ENCODE measurements at places on chromosomes 7 and 10.

DNA sequence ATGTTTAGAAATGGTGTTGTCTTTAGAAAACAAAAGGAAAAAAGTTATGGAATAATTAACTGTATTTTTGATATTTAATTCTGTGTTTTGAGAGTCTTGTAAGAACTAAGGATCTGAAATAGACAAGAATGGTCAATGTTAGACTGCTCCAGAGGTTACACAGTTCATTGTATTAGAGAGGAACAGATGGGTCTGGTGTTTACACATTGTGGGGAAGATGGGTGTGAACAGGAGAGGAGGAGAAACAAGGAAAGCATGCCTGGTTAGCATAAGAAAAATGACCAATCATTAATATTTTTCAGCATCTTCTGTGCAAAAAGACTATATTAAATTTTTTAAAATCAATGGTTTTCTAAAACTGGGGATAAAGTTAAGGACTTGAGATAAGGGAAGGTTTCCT is 11.9 kb downstream of the MEOX2 start:
- DNase-seq = no peak

DNA sequence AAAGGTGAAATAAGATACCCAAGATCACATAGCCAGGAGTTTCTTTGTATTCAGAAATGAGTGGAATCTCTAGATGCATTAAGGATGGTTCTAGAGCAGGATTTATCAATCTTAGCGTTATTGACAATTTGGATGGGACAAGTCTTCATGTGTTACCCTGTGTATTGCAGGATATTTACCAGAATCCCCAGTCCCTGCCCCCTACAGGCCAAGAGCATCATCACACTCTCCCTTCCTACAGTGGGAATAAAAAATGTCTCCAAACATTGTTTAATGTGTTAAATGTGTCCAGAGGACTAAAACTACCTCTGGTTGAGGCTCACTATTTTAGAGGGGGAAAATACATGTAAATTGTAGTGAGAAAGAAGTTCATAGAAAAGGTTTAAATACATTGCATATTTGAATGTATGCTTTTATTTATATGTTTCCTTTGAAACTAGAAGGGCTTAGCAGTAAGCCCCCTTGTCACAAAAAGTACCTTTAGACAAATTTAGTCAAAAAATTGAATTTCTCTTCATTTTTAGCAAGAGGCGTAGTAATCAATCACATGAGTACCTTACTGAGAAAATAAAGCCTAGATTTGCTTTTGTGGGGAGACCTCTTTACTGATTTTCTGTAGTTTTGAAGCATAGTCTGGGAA is 141.2 kb downstream of the MLLT10 start:
- DNase-seq = no peak

- no peak for DNase-seq
Observed at GRCh38 chr7:134470864-134471263, 12.0 kb upstream of the AKR1B1 start.

DNA sequence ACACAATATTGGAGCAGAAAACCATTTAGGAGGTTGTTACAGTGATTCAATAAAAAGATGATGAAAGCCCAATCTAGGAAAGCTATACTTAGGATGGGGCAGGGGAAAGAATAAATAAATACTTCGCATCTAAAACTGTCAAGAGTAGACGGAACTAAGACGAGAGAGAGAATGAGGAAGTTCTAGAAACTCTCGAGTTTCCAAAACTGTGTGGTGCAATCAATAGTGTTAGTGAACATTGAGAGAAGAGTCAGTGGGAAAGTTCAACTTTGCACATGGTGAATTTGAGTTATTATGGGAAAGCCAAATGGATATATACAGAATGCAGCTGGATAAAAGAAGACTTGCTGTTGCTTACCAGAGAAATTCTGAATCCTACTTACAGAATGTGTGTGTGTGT is 133.8 kb upstream of the MEOX2 start:
- DNase-seq = no peak

- no peak for DNase-seq
Observed at GRCh38 chr10:113555751-113556150, 2.9 kb downstream of the HABP2 start.

DNA sequence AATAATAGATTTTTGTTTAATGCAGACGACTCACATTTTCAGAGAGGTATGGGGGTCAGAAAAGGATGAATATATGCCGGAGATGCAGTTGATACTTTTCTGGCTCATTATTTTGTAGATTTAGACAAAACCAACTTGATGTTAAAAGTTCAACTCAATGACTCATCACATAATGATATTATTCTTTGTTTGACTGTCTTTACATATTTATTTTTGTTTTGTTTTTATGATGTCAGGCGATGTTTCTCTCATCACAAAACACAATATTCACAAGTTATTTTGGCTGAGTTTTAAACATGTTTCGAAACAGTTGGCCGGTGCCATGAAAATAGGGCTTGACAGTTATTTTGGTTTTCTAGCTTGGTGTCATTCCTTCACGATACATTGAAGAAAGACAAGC is 1.3 kb downstream of the GJD4 start:
- no peak for DNase-seq

GRCh38 chr10:14670551-14671240 is 104.0 kb downstream of the FAM107B start:
- DNase-seq = no peak

DNA sequence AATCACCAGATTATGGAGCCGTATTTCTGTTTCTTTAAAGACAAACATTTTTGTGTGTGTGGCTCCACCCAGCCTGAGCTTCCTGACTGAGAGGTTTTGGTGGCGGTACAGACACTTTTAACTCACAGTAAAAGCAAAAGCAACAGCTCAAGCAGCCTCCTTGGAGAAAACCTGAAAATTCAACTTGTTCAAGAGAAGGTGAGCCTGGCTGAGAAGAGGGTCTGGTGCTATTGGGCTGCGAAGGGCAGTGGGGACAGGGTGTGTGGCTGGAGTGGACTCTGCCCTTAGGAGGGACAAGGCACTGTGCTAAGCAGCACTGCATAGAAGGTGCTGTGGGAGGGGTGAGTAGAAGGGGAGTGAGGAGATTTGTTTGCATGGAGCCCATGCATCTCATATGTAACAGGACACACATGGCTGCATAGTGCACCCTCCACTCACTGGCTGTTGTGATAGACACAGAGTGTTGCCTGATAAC is at the start of gene GIMAP7:
TSS of gene GIMAP7 (plus strand) at position 125 of the 475 bp plus-strand sequence. CDS start 5,103 bp downstream, outside the sequence.
- no peak for DNase-seq

DNA sequence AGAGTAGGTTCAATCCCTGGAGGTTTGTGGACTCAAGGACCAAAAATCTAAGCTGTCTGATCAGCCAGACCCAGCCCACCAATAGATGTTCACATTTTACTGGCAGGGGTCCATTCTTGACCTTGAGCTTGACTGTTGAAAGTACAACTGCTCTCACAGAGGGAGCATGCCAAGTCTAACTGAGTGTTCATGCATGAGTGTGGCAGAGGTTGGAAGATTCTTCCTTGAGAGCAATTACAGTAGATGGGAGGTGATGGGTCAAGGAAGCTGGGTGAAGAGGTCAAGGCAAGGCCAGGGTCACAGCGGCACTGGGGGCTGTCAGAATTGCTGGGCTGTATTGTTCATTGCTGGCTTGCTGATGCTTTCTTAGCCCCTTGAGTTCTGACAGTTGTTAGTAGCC is 202.8 kb upstream of the SVIL start:
- DNase-seq = no peak

- DNase-seq = no peak
Observed at GRCh38 chr10:119337223-119337622, 129.9 kb downstream of the GRK5 start.

DNA sequence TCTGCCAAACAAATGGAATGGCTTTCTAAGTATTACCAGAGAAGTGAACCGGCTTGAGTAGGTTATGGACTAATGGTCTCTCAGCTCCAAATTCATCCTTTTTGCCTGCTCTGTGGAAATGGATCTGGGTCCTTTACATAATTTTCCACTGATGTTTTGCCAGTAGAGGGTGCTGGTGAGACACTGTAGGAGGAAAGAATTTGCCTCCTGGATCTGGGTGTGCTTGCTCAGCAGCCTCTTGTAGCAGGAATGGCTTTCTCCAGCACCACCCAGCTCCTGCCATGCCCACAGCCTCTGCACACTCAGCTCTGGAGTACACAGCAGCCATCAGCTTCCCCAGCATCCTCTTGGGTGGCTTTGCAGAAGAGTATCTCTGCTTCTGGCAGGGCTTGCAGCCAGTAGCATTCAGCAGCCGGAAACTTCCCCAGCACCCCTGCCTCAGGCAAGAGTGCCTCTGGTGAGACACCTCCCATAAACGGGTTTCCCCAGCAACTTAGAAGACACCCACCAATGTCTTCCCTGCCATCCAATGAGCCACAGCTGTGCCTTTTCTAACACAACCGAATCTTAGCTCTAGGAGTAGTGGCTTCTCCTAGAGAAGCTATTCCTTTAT is 235.0 kb upstream of the PLPP4 start:
- DNase-seq = peak; percentile 2

DNA sequence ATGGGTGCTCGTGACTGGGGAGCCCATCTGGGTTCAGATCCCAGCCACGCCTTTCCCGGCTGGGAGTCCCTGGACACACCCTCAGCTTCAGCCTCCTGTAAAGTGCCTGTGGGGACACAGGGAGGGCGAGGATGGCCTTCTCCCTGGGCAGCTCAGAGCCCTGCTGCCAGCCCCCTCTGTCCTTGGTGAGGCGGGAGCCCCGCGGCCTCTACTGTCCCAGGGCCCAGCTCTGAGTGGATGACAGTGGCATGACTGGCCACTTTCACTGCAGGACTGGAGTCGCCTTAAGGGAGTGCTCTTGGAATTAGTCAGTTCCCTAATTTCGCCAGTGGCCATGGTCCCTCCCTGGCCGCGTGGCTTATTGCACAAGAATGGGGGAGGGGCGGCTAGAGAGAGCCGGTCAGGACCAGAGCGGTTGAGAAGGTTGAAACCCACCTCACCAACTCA is 4.6 kb downstream of the BRI3 start:
- DNase-seq = no peak

Measured in AG09309 (cell line).